ENCODE measurements at places on chromosomes 6 and 20.

DNA sequence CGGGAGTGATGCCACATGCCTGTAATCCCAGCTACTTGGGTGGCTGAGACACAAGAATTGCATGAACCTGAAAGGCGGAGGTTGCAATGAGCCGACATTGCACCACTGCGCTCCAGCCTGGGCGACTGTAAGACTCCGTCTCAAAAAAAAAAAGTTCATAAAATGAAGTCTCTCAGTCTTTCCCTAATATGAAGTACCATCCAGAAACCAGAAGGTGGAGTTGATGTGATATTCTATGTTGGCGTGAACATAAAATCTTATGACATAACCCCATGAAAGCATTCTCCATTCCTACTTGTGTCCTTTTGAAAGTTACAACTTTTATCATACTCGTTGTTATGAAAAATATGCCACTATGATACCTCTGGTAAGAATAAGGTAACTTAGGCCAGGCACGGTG is 5.7 kb downstream of the SOD2 start:
- DNase-seq, result no peak

DNA sequence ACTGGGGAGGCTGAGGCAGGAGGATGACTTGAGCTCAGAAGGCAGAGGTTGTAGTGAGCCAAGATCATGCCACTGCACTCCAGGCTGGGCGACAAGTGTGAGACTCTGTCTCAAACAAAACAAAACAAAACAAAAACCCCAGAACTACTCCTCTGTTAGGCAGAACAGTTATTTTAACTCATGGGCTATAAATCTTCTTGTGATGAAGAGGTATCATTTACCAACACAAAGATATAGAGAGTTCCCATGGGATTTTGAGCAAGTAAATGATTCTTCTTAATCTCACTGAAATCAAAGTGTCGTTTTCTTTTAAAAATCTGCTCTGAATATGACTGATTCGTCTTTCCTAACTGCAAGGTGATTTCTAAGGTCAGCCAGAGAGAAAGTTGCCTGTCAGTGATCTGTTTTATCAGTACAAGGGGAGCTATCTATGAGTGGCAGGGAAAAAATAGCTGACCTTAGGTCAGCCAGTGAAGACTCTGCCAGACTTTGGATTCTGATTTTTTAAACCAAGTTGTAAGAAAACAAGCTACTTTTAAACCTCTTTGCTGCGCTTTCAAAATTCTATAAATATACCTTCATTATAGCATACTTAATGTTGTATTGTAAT is 3.8 kb upstream of the DSP start:
- no peak for DNase-seq

GRCh38 chr20:42474646-42475045 is 715.1 kb downstream of the PTPRT start:
- DNase-seq, result peak; percentile 59

GRCh38 chr6:137871291-137871690 is 4.2 kb downstream of the TNFAIP3 start:
- DNase-seq, result no peak

GRCh38 chr20:50017576-50018248 is 34.9 kb downstream of the SNAI1 start:
- no peak for DNase-seq

DNA sequence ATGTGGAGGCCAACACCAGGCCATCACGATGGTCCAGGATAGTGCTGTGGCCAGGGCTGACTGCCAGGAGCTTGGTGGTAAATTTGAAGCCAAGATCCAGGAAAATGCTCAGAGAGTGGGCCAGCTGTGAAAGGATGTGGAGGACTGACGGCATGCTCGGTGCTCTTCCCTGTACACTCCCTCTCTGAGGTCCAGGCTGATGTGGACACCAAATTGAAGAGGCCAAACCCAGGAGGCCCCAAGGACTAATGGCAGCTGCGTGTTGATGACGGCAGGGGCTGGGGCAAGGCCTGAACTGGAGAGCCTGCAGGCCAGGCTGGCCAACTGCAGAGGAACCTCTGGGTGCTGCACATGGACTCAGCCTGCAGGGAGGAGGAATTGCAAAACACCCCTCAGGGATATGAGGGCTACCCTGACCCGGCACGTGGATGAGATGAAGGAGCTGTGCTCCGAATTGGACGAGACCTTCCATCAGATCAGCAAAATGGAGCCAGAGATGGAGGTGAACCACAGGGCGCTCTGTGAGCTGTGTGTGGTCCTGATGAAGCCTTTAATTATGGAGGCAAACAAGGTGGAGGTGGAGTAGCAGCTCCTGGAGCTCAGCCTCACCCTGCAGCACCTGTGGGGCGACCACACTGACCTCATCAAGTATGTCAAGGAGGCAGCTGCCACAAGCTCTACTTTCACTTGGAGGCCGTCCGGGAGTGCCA is 6.9 kb upstream of the RAET1E start:
- no peak for DNase-seq

DNA sequence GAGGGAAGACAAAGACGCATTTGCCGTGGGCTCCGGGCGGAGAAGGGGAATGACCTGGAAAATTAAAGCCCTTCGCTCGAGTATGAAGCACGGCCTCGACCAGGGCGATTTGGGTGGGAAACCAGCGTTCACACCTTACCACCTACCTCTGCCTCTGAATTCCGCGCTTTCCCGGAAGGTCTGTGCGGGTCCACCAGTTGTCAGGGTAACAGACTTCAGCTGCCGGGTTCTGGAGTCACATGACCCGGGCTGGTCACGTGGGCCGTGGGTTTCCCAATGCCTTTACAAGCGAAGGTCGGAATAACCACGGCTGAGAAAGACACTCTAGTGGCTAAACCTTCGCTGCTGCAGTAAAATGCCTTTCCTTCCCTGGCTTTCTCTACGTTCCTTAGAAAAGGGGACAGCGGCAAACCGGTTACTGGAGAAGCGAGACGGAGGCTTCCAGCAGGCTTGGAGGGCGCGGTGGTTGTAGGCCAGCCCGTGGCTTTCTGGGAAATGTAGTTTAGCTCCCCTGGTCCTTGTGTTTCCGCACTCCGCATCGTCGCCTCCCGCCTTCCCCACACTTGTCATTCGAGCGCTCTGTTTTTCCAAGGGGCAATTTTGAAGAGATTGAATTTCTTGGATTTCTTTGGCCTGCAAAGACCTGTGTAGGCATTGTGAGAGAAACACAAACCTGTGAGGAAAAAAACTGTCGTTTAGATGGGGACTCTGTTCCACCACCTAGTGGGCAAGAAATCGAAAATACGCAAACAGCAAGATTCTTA is at the start of gene CEP162:
Gene CEP162, minus strand, starts transcription at position 210 of the 764 bp plus-strand sequence. CDS start 1,250 bp downstream, outside the sequence.
- peak; percentile 70 for DNase-seq

DNA sequence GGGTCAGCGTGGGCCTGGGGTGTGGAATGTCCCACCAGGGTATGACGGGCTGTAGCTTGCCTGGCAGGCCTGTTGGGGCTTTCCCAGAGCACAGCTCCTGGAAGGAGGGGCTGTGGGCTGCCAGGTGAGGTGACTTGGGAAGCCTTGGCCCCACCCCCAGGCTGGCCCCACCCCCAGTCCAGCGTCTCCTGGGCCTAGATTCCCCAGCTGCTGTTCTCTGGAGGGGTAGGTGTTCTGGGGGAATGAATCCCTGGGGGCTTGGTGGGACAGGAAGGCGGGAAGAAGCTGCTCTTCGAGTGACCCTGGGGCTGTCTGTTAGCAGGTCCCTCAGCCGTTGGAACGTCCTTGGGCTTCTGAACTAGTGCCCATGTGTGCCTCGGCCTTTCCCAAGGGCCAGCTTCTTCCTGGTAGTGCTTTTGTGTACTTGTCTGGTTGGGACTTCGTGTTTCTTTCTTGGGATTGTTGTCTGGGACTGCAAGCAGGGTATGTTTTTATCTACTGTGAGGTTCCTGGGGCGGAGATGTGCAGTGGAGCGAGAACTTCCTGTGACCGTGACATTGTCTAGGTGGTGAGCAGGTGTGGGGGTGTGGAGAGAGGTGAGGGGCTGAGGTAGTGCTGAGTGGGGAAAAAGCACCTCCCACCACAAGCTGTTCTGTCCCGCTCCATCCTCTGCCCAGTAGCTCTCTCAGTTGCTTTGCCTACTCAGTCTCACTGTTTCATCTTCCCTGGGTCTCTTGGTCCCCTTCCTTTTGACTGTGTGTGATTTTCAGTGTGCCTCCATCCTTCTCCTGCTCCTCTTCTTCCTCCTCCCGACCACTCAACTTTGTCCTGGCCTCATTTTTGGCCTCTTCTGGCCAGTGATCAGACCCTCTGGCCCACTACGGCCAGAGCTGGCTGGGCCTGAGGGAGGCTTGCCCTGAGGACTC is 1.3 kb upstream of the DDR1 start:
- DNase-seq, result no peak

DNA sequence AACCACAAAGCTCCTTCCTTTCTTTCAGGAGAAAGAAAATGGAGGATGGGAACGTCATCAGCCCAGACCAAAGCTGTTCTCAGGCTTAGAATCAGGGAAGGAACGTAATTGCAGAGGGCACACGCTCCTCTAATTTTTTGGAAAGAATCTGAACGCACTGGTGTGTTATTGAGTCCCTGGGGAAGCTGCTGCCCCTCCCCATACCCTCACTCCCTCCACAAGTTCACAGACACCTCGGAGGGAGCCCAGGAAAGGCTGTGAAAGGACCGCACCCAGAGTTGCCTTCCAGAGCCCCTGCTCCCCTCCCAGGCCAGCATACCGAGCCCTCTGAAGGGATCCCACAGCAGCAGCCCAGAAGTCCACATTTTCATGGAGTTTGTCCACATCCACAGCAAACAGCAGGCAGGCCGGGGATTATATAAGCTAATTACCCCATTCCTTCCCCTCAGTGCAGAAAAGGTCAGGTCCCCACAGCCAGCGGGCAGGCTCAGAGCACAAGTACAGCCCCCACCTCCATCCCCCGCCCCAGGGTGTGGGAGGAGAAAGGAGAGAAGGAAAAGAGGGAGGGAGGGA is 53.7 kb downstream of the ANKRD60 start:
- no peak for DNase-seq

DNA sequence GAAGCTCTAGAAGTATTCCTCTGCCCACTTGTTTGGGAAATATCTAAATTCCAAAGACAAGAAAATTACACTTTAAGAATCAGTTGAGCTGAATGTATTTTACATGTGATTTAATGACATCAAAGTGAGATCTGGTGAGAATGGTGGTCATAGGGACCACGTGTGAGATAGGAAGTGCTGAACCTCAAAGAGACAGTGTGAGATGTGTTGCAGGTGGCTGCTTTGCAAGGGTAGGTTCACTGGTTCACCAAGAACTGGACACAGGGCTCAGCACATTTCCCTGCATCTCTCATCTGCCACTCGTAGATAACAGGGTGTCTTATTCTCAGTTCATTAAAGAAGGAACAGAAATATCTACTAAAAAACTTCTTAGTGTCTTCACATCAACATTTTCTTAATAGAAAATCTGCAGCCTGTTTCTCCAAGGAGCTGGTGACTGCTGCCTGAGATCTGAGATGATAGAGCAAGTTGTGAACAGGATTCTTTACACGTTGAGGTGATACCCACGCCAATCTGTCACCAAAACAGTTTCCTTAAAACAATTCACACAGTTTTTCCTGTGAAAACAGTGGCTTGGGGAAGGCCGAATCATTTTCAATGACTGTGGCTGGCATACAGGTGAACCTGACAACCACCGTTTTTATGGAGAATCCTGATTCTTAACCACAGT is 7.2 kb downstream of the CCR6 start:
- DNase-seq, result no peak

DNA sequence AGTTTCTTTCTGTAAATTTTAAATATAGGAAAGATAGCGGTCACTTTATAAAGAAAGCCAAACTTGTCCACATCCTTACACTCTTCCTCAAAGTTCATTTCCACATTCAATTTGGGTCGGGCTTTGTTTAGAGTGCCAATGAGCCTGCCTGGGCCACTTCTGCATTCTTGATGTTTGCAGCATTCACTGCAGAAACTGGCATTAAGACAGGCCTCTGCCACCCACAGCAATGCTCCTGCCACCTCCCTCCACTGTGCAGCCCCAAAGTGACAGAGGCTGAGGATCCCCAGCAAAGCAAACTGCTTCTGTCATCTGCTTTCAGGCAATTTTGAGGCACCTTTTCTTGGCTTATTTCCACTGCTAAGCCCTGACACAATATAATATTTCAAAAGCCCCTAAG is 61.2 kb downstream of the TNFAIP3 start:
- no peak for DNase-seq

GRCh38 chr6:148027201-148027600 is 315.4 kb upstream of the SASH1 start:
- no peak for DNase-seq

GRCh38 chr6:150600301-150601017 is 774 bp downstream of the PLEKHG1 start:
- peak; percentile 67 for DNase-seq

DNA sequence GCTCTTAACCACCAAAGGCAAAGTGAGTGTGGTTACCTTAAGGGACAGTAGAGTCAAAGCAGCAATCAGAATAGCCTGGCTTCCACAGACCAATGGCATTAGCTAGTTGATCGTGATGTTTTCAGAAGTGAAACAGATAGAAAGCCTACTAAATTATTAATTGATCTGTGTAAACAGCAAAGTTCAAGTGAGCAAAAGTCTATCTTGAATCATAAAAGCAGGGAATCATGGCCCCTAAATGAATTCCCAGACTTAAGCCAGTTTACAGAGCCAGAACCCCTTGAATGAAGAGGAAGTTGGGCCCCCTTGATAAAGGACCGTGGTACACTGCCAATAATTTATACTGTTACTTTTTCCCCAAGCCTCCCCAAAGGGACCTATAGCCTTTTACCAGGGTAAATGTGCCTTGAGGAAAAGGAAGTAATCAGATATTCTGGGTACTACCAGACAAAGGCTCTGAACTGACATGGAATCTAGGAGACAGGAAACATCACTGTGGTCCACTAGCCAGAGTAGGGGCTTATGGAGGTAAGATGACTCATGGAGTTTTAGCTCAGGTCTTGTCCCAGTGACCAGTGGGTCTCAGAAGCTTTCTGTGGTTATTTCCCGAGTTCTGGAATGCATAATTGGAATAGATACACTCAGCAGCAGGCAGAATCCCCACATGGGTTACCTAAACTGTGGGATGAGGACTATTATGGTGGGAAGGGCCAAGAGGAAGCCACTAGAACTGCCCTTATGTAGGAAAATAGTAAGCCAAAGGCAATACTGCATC is 317.5 kb downstream of the CD83 start:
- DNase-seq, result no peak

DNA sequence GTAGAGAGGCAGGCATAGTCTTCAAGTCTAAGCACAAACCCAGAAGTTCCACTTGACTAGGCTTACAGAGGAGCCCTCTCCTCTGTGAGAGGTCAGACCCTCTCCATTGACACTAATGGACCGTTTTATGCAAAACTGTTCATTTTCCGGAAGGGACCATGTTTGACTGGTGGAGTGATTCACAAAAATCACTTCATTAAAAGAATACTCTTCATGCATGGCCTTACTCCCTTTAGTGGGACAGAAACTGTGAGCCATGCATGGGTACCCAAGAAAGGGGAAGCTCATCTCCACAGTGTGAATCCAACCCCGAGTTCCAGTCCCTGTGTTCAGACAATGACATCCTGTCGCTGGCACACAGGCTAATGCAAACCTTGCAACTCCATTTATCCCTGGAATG is 63.2 kb downstream of the OLIG3 start:
- DNase-seq, result no peak

DNA sequence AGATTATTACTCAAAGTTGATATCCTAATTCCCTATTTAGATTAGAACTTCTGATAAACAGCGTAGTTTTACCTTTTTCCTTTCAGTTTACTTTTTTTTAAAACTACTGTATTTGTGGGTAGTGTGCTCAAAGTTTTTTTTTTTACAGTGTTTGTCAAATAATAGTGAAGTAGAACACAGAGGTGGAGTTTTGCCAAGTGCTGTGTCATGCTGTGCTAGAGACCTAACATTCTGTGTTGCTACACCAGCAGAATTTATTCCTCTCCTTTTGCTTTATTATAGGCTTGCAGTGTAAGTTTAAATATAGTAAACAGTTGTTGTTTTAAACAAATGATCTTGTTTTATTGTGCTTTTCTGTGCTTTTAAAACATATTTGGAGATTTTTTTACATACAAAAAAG is 125.4 kb downstream of the HIVEP1 start:
- no peak for DNase-seq

Measured in NCI-H1092 (cell line).